ENCODE measurements at places on chromosomes 3 and 15. TPM values are rescaled to one million over a fixed set of nuclear protein-coding genes. Genes with fewer than 3 reads are reported as not detected.

Gene SCN11A
- total RNA-seq = not detected

Gene PPARG
- 23.5 TPM for total RNA-seq

Gene FEZF2
- total RNA-seq = not detected

Gene MESP2
- total RNA-seq = not detected

Gene GPR15
- not detected for total RNA-seq

Gene MYZAP
- total RNA-seq = 7.6 TPM

Gene RARB
- total RNA-seq = 52.7 TPM

Measured in ascending aorta (tissue), 2 donors.